Esophagus squamous epithelium (tissue), 5 donors: ENCODE measurements at places on chromosomes 3 and 15.

DNA sequence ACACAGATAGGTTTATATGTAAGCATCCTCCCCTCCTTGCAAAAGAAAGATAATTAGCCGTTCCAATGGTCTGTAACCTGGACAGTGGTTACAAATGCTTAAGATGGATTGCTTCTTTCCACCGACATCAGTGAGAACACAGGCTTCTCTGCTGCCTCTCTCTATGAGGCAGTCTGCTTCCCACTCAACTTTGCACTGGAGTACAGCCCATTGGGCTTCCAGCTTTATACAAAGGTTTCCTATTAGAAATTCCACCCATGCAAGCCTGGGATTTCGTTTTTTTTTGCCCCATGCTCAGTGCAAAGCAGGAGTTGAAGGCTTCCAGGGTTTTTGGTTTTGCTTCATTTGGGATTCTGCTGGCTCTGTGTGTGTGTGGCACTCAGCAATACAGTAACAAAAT, 47.3 kb upstream of the C3orf22 start:
- no peak for DNase-seq

- no peak for DNase-seq
These were observed 121.0 kb downstream of the PDZRN3 start for GRCh38 chr3:73503781-73504180.

DNA sequence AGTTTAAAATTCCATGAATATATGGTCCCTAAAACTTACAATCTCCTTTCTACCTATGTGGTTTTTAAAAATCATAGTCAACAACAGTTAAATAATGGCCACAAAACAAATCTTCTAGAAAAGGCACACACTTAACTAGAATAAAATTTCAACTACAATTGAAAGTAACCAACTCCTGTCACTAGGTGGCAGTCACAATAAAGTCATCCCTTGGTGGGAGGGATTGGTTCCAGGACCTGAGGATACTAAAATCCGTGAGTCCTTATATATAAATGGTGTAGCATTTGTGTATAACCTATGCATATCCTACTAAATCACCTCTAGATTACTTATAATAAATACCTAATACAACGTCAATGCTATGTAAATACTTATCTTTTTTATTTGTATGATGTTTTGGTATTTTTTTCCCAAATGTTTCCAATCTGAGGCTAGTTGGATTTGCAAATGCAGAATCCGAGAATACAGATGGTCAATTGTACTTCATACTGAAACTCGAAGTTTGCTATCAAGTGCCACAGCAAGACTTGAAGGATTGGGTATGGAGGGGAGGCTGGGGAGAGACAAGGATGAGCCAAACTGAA, 172.6 kb downstream of the FMN1 start:
- DNase-seq: no peak

DNA sequence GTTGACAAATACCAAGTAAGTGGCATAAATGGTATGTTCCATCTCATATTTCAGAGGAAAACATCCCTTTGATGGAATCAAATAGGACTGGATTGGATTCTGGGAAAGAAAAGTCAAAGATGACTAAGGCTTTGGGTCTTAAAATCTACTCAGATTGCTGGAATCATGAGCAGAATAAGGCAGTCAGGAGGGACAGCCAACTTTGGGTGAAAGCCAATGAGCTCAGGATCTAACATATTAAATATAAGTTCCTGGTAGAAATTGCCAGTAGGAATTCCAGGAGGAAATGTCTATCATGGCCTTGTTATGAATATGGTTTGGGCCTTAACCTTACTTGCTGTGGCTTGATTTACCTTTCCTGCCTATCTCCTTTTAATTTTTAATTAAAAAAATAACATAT, 55.3 kb downstream of the ISL2 start:
- DNase-seq: no peak

DNA sequence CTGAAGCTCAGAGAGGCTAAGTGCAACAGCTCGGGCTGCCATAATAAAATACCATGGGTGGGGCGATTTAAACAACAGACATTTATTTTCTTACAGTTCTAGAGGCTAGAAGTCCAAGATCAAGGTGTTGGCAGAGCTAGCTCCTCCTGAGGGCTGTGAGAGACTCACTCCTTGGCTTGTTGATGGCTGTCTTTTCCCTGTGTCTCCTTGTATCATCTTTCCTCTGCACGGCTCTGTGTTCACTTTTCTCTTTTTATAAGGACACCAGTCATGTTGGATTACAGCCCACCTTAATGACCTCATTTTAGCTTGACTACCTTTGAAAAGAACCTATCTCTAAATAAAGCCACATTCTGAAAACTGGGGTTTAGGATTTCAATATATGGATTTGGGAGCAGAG, 129.7 kb downstream of the RPL22L1 start:
- DNase-seq: no peak

DNA sequence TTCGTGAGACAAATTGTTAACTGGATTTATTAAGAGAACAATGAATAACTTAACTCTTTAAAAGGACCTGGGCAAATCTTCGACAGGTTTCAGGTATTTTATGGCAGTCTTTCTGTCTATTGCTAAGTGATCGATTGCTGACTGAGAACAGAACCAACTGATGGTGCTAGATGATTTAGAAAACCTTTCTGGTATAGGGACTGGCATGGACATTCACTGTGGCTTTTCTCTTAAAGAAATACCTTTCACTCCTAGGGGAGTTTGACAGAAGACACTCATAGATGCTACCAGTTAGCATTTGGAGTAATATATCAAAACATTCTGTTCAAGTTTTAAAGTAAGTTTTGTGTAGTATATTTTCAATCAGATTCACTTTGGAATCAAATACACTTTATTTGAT, 654 bp downstream of the PPARG start:
- no peak for DNase-seq

DNA sequence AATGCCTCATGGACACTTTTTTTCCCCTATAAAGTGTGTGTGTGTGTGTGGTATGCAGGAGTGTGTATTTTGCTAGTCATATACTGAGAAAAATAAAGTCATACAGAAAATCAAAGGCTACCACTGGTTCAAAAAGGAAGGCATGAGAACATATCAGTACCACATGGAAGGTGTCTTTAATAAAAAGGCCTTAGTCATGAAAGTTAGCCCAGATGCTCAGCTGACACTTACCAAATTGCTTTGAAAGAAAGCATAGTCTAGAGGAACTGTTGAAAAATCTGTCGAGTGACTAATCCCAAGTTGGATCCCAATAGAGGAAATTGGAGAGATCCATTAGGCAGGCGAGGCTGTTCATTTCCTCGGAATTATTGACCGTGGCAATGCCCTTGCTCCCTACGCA, 432.9 kb upstream of the CFAP20DC start:
- no peak for DNase-seq

DNA sequence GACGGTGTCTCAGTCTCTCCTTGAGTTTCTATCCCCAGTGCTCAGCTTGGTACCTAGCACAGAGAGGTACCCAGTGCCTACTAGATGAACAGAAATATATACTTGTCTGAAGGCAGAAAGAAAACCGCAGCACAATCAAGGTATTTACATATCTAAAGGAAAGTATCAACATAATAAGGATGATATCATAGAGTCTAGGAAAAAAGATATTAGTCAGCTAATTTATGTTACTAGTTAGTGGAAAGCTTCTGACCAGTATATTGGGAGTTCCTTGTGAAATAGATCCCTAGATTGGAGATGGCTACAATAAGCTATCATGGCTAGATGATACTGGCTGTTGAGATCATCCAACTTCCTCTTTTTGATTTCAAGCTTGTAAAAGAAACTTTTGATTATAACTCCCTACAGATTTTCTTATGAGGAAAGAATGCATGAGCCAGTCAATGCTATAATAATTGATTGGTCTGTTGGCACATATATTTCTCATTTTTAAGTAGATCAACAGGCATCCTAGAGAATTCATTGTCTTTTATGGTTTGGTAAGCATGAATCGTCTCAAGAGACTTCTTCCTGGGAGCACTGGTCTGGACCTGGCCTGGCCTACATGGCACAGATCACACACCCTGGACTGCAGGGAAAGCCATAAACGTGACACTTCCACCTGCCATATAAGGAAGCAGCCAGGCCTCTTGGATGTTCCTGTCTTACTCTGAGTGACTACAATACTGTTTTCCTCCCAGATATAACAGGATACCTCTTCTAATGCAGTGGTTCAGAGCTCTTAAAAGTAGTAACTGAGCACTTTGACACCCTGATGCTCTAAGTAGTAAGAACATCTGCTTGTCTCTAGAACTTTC, 60.7 kb downstream of the IMPG2 start:
- DNase-seq: no peak

DNA sequence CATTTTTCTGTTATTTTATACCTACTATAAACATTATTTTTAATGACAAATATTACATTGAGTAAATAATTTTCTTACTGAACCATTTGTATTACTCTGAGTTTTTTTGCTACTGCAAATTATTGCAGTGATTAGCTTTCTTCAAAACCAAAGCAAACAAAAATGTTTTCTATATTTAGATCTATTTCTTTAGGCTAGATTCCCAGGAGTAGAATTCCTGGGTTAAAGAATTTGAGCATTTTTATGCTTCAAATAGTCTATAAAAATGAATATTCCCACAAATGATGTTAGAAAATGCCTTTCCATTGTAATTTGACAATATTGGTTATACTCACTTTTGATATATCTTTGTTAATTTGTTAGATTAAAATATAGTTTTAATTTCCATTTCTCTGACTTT, 76.8 kb downstream of the LEKR1 start:
- DNase-seq: no peak

DNA sequence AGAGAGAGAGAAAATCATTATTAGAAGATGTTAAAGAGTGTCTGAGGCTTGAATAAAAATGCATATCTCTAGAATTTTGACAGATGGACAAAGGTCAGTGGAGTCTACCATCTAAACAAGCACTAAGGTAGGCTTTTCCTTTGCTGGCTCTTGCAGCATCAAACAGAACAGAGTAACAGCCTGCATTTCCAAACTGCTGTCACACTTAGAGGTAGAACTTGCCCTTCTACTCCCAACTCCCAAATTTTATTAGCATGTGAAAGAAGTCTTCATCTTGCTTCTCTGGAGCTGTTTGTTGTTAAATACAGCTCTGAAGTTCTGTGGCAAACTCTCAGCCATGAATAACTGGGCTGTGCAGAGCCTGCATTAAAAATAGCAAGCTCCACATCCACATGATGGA, 4.1 kb upstream of the MB21D2 start:
- no peak for DNase-seq

GRCh38 chr3:42394579-42395288, 15.7 kb downstream of the LYZL4 start:
- DNase-seq: no peak

DNA sequence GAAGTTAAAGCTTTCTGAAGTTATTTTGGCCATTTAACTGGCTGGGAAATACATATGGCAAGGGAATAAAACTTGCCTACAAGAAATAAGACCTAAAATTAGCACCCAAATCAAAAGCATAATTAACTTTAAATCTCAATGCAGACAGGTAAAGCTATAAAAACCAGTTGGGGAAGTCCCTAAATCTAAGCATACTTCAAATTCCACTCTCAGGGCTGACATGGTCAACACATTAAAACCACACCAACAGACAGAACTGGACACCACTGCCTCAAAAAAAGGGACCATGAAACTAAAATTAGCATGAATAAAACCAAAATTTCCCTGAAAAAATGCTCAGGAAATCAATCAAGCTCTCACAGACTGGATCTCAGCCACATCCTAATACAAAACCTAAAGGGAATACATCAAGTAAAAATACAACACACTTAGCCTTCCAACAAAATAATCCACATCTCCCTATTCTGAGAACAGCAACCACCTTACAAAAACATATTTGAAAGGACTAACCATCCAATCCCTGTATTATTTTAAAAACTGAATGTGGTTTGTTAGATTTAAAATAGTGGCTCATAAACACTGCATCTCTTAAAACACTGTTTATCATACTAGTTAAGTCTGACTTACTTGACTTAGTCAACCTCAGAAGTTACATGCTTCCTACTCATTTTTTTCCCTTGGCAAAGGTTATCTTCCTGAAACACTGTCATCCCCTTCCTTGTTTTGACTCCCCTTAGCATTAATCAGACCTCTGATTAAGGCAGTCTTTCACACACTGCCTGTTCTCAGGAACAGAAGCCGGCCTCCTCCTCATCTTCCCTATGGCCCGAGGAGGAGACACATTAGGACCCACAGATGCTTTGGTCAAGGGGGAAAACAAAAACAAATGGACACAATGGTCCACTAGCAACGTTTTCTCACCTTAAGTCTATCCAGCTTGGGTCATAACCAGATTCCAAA, 8.3 kb downstream of the TRA2B start:
- no peak for DNase-seq

- DNase-seq: no peak
These were observed 85.5 kb upstream of the SEC13 start for GRCh38 chr3:10406414-10406813.

- DNase-seq: no peak
These were observed 18.3 kb upstream of the SEMA3F start for GRCh38 chr3:50136714-50137405.

DNA sequence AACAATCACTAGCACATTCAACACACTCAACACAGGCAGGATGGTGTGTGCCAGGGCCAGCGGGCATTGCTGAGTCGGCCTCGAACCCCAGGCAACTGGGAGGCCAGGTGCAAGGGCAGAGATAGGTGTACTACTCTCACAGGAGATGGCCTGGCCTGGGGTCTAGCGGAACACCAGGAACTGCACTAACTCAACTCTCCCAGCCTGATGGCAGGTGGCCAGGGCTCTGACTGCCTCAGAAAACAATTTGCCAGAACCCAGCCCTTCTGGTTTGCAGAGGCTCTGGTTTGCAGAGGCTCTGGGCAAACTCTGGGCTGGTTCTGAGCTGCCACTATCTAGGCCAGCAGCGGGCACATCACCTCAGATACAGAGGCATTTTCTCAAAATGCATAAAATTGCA, 229.2 kb upstream of the CHRNA7 start:
- DNase-seq: no peak

DNA sequence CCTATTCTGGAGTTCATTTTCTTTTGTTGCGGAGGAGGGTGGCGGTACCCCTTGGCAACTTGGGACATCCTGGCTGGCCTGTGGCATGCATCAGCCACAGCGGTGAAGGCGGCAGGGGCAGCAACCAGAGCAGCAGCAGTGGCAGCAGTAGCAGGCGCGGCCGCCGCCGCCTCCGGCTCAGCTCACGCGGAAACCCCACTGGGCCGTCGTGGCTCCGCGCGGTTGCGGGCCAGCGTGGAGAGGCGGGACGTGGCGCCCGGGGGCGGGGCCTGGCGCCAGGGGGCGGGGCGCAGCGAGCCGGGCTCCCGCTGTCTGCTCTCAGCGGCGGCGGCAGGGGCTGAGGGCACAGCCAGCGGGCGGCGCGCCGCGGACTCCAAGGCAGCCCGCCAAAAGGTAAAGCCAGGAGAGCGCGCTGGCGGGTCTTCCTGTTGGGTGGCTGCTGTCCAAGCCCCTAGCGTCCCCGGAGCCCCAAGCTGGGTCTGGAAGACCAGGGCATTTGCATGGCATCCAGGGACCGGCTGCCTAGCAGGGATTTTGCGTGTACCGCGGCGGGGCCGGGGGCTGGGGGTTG, 334.4 kb upstream of the THRB start:
- DNase-seq: no peak

DNA sequence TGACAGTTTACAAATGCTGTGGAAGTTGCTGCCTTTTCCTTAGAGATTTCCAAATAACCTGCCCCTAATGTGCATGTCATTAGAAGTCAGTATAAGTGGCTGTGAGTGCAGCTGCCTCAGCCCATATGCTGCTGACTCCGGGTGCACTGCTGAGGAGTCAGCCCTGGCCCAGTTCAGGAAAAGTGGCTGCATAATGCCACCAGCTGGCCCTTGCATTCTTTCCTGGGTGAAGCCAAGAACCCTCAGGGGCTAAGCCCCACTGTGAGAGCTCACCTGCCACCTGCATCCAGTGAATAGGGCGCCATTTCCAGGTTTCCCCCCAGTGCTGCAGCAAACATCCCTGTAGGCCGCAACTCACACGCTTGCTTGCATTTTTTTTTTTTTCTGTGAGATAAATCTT, 139.9 kb downstream of the TJP1 start:
- DNase-seq: no peak
